Natural killer cell treated with Interleukin-12 subunit alpha and Interleukin-12 subunit beta and Interleukin-15 and Interleukin-18, amount 100 ng/mL, for 72 hours (primary cell): ENCODE measurements at places on chromosomes 7 and 10. TPM values are rescaled to one million over a fixed set of nuclear protein-coding genes. Genes with fewer than 3 reads are reported as not detected.

- H3K4me3 ChIP-seq = no peak overlapping the region
- H3K27ac ChIP-seq = no peak overlapping the region
- peaks cover 52% of the 10 kb centered on the region for H3K27me3 ChIP-seq
- H3K36me3 ChIP-seq = peaks cover 5% of the 10 kb centered on the region
Observed at GRCh38 chr10:129955601-129956285, 8.3 kb downstream of the EBF3 start.

DNA sequence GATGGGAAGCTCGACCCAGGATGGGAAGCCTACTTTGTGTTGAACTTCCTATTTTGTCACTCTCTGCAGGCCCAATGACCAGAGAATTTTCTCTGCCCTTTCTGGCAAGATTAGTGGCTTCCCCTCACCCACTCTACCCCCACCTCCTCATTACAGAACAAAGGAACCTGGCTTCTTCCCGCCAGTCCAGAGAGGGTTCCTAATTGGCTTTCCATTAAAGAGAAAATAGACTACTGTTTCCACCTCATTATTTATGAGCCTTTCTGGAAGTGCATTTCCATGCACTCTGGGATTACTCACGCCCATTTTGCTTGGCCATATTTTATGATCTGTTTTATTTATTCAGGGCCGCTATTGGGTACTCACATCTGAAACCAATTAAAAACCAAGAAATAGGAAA is 94.9 kb upstream of the TCF7L2 start:
- no peak overlapping the region for H3K4me3 ChIP-seq
- no peak for DNase-seq
- no peaks in the 10 kb centered on the region for H3K36me3 ChIP-seq

EN2 gene
- total RNA-seq = not detected

BMI1 gene
- 38.2 TPM for total RNA-seq

MEOX2 gene
- total RNA-seq = not detected
